ENCODE measurements at places on chromosomes 4 and X. TPM values are rescaled to one million over a fixed set of nuclear protein-coding genes. Genes with fewer than 3 reads are reported as not detected.

Gene AR
- 8.0 TPM for total RNA-seq

Gene CT45A5
- not detected for total RNA-seq

Gene FAM50A
- total RNA-seq = 71.1 TPM

Gene POU3F4
- total RNA-seq = not detected

Gene JAKMIP1
- 1.0 TPM for total RNA-seq

Gene HS3ST1
- total RNA-seq = 4.2 TPM

Measured in omental fat pad (tissue), 4 donors.